ENCODE measurements at places on chromosomes 7 and 10. TPM values are rescaled to one million over a fixed set of nuclear protein-coding genes. Genes with fewer than 3 reads are reported as not detected.

DNA sequence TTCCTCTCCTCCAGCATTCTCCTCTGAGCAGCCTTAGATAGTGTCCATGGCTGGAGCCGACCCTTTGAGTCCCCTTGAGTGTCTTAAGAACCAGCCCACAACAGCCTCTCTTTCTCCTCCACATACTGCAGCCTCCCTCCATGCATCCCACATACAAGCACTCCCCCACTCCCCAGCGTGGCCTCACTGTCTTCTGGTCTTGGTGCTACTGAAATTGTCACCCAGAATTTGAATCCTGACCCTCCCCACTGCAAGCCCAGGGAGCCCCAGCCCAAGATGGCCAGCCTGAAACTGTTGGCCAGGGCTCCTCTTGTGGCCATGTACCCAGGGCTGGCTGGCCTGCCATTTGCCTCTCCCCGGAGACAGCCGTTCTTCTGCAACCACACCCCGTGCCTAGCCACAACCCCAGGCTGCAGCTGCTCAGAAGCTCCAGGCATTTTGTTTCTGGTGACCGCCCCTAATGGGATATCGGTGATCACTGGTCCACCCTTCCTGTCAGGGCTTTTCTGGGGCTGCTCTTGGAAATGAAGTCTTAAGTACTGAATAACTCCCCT is 18.8 kb upstream of the SH2D4B start:
- DNase-seq = peak; percentile 55

SFTPA1 gene
- not detected for total RNA-seq

- DNase-seq = no peak
Measured at GRCh38 chr7:26700386-26700785, 164.0 kb downstream of the SKAP2 start.

GRCh38 chr7:20220921-20221547 is 3.9 kb upstream of the MACC1 start:
- no peak for DNase-seq

GRCh38 chr7:135328053-135328452 is 94.4 kb downstream of the STRA8 start:
- no peak for DNase-seq

- no peak for DNase-seq
Measured at GRCh38 chr7:122535086-122535485, 163.8 kb downstream of the RNF133 start.

DNA sequence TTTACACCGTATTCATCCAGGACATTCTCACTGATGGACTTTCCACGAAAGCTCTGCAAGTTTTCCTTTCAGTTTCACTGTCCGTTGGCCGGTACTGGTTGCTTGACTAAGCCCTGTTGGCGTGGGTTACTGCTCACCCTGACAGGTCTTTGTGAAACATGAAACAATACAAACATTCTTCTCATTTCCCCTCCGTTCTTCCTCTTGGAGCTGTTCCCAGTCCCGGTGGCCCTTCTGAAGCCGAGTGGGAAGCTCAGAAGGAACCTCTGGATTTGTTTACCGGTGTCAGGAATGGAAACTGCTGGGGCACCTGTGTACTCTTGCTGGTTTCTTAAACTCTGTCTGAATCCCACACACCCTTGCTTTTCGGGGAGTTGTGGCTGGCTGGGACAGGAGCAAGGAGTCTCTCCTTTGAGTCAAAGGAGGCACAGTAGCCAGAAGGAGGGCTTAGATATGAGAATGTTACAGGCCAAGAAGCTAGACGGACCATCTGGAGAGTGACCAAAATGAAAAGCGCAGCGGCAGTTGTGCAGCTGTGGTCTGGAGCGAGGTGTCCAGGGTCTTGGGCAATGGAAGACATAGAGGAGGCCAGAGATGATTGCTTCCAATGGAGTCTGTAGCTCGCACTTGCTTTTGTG is 45.7 kb downstream of the LYZL2 start:
- DNase-seq = peak; percentile 80

DNA sequence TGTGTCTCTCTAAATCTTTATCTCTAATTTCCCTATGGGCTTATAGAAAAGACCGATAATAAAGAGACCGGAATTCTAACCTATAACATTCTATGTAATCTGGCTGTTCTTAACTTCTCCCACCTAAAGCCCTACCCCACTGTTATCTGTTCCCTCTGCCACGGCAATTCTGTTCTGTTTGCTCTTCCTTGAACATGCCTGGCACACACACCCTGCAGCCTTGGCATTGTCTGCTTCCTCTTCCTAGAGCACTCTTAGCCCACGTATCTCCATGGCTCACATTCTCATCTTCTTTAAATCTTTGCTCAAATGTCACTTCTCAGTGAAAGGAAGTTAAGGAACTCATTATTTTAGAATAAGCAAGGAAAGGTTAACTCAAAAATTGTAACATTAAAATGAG is 309.2 kb downstream of the GPR158 start:
- no peak for DNase-seq

DNA sequence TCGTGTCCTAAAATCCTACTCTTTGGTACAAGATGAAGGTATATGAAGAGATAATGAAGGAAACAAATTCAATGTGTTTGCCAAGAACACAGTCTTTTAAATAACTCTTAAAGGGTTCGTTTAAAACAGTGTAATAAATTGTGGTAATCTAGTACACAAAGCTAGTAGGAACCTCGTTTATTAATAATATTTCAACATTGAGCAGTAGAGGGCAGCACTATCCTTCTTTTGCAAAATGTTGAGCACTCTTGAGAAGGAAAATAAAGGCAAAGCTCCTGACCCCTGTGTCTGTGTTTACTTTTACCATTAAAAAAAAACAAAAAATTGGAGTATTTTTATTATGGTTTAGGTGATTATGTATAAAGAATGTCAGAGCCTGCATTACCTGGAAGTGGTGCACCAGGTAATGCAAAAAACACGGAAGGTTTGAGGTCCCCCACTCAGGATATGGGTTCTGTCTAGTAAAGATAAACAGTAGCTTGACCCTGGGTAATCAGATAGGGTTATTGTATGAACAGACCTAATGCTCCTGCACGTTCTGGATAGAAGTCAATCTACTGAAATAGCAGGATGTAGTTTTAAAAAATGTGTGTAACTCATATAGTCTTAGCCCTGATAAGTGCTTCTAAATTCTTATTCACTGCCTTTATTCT is 5.7 kb upstream of the GOT1 start:
- no peak for DNase-seq

GRCh38 chr10:93542358-93542791 is 24.1 kb upstream of the FFAR4 start:
- DNase-seq = peak; percentile 76

GRCh38 chr10:48896756-48897440 is 42.7 kb downstream of the LRRC18 start:
- DNase-seq = no peak

AGBL3 gene
- total RNA-seq = 0.40 TPM

PRKAR1B gene
- total RNA-seq = 19.6 TPM

DNA sequence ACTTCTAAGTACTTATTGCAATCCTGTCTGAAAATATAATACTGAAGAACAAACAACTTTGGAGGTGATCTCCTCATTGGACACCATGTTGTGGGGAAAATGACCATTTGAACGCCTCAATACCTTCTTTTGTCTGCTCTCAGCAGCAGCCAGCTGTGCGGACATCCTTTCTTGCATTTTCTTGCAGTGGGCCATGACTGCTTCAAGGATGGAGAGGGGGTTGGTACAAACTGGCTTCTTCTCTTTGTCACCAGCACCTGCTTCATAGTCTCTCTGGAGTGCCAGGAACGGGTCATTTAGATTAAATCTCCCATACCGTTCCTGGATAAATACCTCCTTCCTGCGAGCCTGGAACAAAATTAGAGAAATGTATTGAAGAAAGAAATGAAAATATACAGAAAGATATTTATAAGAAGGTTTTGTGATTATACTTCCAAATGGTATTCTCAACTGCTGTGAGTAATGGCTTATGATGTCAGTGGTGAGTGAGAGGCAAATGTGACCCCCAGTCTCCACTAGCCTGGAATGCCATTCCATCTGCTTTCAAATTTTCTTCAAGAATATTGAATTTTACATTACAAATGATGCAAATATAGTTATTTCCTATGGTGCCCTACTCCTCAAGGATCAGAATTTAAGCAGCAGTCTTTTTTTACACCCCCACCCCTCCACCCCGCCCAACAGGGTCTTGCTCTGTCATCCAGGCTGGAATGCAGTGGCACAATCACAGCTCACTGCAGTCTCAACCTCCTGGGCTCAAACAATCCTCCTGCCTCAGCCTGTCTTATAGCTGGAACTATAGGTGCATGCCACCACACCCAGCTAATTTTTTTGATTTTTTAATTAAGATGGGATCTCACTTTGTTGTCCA is 62.4 kb downstream of the CTTNBP2 start:
- no peak for DNase-seq

CYP2C19 gene
- total RNA-seq = not detected

C7orf33 gene
- total RNA-seq = not detected

- no peak for DNase-seq
Measured at GRCh38 chr7:132625651-132626050, 49.4 kb upstream of the PLXNA4 start.

DNA sequence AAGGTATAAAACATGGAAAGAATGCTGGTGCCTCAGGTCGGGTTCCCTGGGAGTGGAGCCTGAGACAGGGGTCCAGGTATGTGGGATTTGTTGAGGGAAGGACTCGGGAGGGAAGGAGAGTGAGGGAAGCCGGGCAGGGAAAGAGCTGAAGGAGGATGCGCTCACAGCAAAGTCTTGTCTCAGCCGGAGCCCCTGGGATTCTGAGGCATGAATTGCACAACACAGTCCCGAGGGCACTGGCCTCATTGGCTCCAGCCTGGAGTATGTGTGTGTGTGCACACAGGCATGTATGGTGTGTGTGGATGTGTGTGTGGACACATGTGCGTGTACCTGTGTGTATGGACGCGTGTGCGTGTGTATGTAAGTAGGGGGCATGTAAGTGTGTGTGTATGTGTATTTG is 87.4 kb downstream of the WDFY4 start:
- no peak for DNase-seq

DNA sequence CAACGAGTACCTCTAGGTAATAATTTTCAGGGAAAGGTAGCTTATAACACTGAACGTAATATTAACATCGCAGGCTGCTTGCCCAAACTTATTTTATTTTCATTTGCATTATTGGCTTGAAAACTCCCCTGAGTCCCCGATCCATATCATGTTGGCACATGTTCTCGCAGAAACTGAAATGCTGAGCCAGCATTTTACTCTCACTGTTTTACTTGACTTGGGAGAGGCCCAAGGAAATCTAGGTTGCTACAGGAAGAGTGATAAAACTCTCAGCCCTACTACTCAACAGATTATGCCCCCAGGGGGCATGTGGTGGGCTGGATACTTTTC is 183.5 kb upstream of the HABP2 start:
- no peak for DNase-seq

- DNase-seq = peak; percentile 68
Measured at GRCh38 chr7:23696916-23697441, 13.0 kb upstream of the STK31 start.

DNA sequence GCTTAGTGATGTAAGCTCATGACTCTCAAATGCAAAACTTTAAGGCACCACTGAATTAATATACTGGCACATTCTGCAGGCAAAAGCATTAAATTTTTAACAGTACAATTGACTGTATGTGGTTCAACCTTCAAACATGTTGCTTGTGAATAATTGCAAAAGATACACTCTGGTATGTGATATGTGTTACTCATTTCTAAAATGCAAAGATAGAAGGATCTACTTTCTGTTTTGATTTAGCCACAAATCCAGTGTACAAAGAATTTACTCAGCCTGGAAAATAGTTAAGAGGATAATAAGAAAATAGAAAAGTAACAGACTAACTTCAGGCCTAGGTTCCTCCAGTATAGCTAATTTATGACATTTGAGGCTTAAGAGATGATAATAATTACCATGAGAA is 66.6 kb upstream of the NOBOX start:
- no peak for DNase-seq

GCK gene
- 0.54 TPM for total RNA-seq

DNA sequence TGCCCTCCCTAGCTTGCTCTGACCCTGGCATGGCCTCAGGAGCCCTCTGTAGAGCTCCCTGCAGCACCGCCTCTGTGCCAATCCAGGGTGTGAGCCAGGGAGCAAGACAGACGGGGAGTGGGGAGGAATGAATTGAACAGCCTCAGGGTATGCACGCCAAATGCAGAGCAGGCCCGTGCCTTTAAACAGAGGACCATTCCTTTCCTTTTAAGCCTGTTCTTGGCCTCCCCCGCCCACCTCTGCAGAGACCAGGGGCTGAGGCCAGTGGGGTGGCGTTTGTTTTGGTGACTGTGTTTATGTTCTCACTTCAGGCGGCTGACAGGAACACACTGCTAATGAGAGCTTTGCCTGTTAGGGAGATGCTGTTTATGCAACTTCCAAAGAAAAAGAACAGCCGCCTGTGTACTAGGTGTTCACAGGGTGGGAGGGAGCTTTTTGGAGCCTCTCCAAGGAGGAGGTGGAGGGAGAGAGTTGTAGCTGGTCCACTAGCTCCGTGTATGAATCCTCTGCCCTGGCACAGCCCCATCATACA is 528.1 kb upstream of the DPP6 start:
- DNase-seq = no peak

Data from heart left ventricle (tissue), 16 donors.